ENCODE measurements at places on chromosomes 2 and 18.

DNA sequence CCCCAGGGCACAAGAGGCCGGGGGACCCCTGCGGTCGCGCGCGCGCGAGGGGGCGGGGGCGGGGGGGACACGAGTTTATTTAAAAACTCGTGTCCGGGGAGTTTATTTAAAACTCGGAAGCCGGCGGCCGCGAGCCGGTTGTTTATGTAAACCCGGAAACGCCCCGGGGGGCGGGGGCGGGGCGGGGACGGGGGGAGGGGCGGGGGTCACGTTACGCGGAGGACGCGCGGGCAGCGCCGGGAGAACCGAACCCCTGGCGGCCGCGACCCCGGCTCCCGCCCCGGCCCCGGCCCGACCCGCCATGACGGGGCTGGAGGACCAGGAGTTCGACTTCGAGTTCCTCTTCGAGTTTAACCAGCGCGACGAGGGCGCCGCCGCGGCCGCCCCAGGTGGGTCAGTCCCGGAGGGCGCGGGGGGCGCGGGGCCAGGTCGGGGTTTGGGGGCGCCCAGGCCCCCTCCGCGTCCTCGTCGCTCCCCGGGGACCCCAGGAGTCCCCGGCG lies 4.4 kb downstream of the NFATC1 start:
- no peak for DNase-seq

- peak; percentile 46 for DNase-seq
These were observed 61.8 kb downstream of the CDH2 start for GRCh38 chr18:28115149-28115550.

- DNase-seq = no peak
These were observed 52.1 kb downstream of the RAMP1 start for GRCh38 chr2:237911363-237912017.

- no peak for DNase-seq
These were observed 260.4 kb upstream of the DSEL start for GRCh38 chr18:67776929-67777328.

GRCh38 chr2:118151831-118152230 lies 63.6 kb downstream of the INSIG2 start:
- DNase-seq = no peak

DNA sequence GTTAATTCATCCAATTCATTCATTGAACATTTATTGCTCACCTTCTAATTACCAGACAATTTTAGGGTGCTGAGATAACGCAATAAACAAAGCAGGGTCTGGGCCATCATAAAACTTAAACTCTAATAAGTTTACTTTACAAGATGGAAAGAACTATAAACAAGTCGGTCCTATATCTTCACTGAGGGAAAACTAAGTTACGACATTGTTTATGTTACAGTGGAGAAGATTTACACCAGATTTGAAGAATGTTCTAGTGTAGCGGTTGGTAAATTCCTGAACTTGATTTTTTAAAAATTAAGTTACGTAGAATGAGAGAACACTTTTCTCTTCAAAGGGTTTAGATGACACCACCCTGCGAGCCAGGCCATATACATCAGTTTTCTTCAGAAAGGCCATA lies 20.7 kb upstream of the FRZB start:
- DNase-seq = no peak

DNA sequence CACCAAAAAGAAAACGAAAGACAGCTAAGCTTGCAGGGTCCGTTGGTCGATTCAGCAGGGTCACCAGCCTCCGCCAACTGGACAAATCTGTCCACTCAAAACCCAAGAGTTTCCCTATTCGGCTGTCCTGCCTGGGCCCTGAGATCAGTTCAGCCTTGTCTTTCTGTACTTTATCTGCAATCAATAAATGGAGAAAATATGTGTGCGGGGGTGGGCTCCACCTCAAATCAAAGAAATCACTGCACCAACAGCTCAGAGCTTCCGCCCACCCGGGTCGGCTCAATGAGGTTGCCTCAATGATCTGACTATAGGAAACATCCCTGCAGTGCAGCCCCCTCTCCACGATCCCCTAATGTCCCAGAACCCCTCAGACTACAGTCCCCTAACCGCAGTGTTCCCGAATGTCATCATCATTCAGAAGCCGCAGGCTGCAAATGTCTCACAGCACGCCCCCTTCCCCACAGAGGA lies 447 bp downstream of the GGCX start:
- DNase-seq = no peak

Data from T1000 (cell line).